ENCODE measurements at places on chromosomes 3 and 15.

DNA sequence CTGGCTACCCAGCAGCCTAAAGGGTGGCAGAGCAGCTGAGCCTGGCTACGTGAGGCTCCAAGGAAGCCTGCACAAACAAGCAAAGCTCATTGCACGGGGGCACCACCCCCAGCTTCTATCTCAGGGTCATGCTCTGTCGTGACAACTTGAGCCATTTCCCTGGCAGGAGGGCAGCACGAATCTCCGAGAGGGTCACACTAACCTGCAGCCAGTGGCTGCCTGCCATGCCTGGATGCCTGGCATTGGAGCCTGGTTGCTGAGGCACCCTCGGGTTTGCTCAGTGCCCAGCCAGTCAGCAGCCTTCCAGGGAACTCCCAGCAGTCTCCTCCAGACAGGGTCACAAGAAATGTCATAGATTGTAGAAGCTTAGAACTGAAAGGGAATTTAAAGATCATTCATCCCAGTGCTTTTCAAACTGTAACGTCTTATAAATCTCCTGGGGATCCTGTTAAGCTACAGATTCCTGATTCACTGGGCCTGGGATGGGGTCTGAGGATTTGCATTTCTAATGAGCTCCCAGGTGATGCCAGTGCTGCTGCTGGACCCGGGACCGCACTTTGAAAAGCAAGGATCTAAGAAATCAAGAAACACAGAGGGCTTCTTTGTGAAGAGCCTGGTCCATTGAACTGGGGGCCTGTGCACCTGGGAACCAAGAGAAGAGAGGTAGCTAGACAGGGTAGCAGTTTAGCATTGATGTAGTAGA is 48.4 kb downstream of the TMEM266 start:
- no peak for DNase-seq

- no peak for DNase-seq
These were observed 785.3 kb downstream of the ROBO2 start for GRCh38 chr3:77825001-77825827.

DNA sequence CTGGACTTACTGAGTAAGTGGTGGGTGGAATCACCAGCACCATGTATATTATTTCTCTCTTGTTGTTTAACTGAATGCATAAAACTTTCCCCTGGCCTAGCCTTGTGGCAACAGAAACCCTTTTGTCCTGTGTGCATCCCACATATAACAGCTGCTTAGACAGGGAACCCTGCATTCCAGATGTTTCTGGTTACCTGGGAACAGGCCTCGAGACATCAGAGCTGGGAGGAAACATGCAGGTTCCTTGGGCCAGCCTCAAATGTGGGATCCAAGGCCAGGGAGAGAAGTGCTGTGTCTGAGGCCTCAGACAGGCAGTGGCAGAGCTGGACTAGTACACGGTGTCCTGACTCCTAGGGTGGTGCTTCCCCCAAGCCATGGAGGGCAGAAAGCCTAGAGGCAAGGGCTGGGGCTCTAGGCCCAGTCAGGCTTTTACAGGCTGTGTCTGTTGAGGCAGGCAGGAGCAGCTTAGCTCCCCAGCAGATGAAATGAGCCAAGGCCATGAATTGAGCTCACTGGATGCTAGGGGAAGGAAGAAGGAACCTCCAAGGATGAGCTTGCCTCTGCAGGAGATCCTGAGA is 57.7 kb downstream of the ITGA11 start:
- DNase-seq = no peak

- DNase-seq = peak; percentile 5
These were observed 26.2 kb upstream of the HACD2 start for GRCh38 chr3:123611082-123611481.

DNA sequence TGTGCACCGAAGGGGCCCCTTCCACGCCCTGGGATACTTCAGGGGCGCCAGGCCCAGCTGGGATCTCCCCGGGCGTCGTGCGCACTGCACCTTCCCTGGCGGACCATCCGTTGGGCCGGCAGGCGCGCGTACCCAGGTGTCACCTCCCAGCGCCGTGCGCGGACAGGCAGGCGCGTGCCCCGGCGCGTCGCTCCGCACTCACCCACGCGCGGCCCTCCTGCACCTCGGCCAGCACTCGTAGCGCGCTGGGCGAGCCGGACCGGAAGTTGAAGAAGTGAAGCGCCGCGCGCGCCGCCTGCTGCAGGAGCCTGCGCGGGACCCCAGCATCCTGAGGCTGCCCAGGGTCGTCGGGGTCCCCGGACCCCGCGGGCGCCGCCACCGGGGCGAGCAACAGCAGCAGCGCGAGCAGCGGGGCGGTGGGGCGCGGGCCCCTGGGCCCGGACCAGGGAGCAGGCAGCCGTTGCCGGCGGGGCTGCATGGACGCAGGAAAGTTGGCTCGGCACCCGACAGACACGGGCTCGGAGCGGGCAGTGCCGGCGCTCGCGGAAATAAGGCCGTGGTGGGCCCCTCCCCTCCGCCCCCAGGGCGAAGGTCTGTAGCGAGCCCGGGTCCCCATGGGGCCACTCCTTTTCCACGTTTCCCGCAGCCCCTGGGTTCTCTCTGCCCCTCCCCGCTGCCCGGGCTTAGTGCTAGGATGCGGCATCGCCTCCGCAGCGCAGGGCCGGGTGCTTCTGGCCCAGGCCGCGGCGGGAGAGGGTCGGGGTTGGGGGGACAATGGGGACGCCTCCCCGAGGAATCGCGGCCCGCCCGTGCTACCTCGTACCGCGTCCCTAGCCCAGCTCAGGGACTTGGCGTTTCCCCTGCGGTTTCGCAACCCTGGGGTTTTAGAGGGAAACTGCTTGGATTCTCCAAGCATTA is at the start of gene RARRES1:
RARRES1 (minus strand) TSS at position 520 of the 918 bp plus-strand sequence; CDS start at position 478, 42 bp downstream.
- DNase-seq = no peak

- DNase-seq = peak; percentile 47
These were observed 65.1 kb downstream of the HMCES start for GRCh38 chr3:129343643-129344360.

GRCh38 chr3:7877312-7877711 is 624.3 kb upstream of the LMCD1 start:
- DNase-seq = no peak

DNA sequence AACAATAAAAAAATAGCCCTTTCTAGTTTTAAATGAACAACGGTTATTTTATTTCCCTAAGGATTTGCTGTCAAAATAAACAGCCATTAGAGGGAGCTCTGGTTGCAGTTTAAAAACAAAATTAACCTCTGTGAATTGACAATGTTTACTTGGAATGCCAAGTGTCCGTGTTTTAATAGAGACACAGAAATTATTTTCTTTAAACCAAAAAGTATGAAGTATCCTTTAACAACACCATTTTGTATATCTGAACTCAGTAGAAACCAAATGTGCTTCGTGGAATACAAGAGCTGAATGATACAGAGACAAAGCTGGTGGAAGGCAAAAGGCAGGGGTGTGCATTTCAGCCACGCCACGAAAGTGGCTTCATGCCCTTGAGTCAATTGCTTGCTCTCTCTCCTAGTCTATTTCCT is 74.4 kb downstream of the MOBP start:
- DNase-seq = peak; percentile 71

- DNase-seq = no peak
These were observed 135.7 kb upstream of the IQSEC1 start for GRCh38 chr3:13208706-13209633.

GRCh38 chr3:38392604-38393163 is 46.1 kb downstream of the XYLB start:
- DNase-seq = no peak

DNA sequence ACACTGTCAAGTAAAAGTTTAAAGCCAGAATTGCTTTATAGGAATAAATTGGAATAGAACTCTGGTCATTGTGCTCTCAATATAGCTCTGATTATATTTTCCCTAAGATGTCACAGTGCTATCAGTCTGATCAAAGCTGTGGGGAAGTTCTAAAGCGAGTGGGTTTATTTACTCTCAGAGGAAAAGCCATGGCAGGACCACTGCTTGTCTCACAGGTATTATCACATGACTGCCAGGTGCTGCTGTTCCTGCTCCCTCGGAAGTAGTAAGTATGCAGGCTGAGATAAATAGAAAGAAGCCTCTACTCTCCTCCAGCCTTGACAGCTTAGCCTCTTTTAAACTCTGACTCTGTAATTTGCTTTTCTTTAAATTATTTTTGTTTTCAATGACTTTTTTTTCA is 49.1 kb upstream of the UTS2B start:
- DNase-seq = no peak

DNA sequence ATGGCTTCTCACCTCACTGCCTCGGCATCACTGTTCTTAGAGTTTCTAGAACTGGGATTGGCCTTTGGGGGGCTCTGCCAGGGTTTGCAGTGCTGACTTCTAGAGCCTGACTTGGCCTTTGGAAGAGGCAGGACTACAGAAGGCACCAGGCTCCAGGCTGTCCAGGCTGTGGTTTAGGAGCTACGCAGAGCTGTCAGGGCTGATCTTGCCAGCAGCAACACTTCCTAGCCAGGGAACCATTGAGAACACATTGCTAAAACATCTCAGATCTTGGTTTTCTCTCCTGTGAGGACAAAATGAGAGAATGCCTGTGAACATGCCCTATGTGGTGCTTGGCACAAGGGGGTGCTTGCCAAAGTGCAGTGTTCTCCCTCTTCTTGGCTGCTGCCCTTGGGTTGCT is 34.6 kb upstream of the APEH start:
- no peak for DNase-seq

GRCh38 chr3:36124118-36124796 is 256.0 kb upstream of the STAC start:
- DNase-seq = peak; percentile 42

DNA sequence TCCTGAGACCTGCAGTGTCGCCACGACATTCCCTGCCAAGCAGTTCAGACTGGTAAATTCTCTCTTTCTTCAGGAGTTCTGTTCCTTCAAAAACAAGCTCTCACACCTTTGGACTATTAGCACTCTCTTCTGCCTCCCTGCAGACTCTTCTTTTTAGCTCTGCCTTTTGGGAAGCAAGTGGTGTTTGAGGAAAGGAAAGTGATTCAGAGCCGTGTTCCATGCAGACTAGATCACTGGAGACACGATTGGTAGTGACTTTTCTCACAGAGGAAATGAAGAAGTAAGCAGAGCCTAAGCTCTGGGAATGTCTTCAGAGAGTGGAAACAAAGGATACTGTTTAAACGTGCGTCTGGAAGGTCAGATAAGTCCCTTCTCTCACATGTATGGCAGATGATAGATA is 270.6 kb upstream of the TPRG1 start:
- DNase-seq = peak; percentile 7

- DNase-seq = no peak
These were observed 169.3 kb upstream of the TPM1 start for GRCh38 chr15:62873203-62873602.

DNA sequence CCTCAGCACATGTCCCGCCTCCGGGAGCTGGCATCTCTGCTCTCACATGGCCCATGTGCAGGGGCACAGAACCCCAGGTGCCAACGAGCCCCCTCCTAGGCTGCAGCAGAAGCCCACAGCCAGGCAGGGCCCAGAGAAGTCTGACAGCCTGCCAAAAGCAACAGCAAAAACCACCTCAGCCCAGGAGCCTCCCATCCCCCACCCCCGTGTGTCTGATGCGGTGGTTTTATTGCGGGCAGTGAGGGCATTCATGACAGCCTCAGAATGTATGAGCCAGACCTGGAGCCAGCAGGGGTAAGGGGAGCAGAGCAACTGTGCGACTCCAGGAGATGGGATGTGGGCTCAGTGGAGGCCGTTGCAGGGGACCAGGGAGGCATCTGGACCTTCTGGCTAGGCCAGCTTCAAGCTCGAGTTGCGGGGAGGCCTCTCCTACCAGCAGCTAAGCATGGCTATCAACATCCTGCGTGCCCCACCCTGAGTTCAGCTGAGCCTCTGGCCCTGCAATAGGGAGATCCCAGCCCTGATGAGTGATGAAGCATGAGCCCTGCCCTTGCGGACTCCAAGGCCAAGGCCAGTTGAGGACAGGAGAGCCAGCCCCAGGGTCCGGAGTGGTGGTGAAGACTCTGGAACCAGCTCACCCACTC is 52.5 kb downstream of the CYP11A1 start:
- DNase-seq = no peak

GRCh38 chr3:94249491-94250079 is 186.7 kb downstream of the NSUN3 start:
- DNase-seq = peak; percentile 83

GRCh38 chr3:185328324-185329004 is 34.5 kb upstream of the MAP3K13 start:
- peak; percentile 76 for DNase-seq

- DNase-seq = peak; percentile 60
These were observed 581 bp downstream of the IP6K1 start for GRCh38 chr3:49785565-49786356.

- peak; percentile 18 for DNase-seq
These were observed 16.1 kb upstream of the LYSMD4 start for GRCh38 chr15:99749386-99749785.

DNA sequence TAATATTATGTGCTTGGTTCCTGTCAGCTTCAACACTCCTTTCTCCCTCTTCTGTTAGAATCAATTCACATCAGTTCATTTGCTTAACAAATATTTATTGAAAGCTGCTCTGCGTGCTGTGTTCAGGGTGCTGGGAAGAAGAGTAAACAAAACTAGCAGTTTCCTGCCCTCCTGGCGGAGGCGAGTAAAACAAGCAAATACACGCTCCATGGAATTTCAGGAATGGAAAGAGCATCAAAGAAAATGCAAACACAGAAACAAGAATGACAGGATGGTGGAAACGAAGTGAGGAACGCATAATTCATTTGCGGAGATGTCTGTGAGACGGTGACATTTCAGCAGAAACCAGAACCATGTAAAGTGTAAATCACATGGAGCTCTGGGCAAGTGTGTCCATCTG is 49.4 kb upstream of the SPTSSB start:
- no peak for DNase-seq

DNA sequence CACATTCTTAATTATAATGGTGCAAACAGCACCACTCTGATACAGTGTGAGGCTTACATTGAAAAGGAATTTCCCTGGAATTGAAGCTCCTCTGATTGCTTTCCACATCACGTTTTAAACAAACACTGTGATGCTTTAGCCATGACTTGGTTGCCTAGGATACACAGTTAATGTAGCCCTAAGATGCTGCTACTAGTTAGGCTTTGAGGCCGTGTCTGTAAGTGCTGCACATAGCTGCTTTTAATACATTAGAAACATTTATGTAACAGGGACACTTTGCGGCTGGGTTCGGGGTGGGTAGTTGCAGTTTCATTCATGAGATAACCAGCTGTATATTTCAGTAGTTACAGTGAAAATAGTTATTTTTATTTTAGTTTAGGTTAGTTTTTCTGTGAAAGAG is 334.7 kb downstream of the NLGN1 start:
- DNase-seq = no peak

GRCh38 chr3:186909078-186909853 is 21.1 kb upstream of the ST6GAL1 start:
- DNase-seq = peak; percentile 12

GRCh38 chr3:184156522-184156955 is 1.4 kb downstream of the DVL3 start:
- no peak for DNase-seq

GRCh38 chr3:116154389-116154788 is 290.9 kb downstream of the LSAMP start:
- no peak for DNase-seq

- DNase-seq = no peak
These were observed 49.8 kb upstream of the PXYLP1 start for GRCh38 chr3:141181819-141182218.
